ENCODE measurements at places on chromosomes 16 and 17.

- no peak for DNase-seq
Measured at GRCh38 chr16:62194828-62195227, 158.6 kb upstream of the CDH8 start.

DNA sequence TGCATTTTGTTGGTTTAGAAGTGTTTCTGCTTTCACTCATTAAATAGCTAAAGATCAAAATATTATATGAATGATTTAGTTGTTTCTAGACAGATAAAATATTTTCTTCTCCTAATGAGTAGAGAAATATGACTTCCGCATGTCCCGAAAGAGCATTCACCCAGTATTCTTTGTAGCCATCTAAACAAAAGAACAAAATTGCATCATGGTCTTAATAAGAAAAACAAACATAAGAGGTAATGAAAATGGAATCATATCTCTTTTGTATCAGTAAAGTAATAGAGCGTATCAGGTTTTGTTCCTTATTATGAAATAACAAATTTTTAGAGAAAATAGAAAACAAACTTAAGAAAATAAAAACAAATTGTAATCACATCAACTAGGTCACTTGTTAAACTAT is 16.1 kb upstream of the KCNJ2 start:
- no peak for DNase-seq

GRCh38 chr16:88477631-88478519 is 24.8 kb downstream of the ZFPM1 start:
- peak; percentile 58 for DNase-seq

GRCh38 chr17:29582254-29582765 is 7.1 kb downstream of the GIT1 start:
- DNase-seq, result no peak

GRCh38 chr16:83989300-83989699 is 21.3 kb downstream of the NECAB2 start:
- DNase-seq, result no peak

DNA sequence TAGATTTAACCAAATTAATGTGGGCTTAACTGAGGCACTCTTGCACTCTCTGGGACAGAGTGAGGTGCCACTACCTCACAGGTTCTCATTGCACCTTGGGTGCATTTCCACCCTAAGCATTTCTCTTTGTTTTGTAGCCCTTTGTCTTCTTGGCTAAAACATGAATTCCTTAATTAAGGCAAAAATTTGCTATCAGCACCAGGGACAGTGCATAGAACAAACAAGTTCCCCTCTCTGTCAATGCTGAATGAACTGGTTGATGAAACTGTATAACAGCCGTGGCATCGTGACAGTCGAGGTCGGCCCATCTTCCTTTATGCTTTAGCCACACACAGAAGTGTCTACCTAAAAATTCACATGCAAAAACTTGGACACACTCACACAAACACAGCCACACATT is 74.8 kb downstream of the HS3ST2 start:
- no peak for DNase-seq

GRCh38 chr17:74282587-74283370 is 8.7 kb downstream of the DNAI2 start:
- peak; percentile 78 for DNase-seq

DNA sequence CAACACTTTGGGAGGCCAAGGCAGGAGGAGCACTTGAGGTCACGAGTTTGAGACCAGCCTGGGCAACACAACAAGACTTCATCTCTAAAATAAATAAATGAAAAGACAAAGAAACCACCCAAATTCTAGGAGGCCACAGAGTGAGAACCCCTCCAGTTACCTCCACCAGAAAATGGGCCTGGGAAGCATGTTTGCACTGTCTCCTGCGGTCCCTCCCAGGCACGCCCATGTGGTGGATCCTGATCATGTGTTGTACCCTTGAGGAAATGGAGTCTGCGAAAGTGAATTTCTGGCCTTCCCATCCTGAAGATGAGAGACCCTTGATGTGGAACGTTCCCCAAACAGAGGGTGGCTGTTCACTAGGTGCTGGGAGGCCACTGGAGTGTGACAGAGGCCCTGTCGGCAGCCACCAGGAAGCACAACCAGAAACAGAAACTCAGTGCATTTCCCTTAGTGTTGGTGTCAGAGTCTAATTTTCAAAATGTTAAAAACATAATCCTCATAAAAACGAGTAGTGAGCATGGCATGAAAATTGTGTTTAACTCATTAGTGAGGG is 19.2 kb upstream of the USP22 start:
- DNase-seq, result no peak

DNA sequence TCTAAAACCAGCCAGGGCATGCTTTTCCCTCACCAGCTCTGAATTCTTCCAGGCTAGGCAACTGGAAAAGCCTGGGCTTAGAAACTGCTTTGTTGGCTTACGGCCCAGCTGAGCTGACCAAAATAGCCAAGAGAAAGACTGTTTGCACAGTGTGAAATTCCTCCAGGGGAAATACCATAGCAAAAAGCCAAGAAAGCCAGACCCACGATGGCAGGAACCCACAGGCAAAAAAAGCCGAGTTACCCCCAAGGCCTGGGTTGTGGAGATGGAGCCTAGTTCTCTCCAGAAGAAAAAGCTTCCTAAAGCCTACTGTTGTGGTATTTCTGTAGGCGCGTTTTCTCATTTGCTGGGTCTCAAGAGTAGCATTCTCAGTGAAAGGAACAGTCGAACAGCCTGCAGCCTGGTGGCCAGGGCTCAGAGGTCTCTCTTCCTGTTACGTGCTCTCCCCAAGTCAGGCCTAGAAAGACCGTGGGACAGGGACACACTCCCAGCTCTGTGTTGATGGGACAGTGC is 9.2 kb downstream of the SP2 start:
- no peak for DNase-seq

- DNase-seq, result no peak
Measured at GRCh38 chr16:87063543-87063942, 253.6 kb downstream of the C16orf95 start.

GRCh38 chr17:32516450-32516849 is 29.7 kb downstream of the CDK5R1 start:
- DNase-seq, result no peak

DNA sequence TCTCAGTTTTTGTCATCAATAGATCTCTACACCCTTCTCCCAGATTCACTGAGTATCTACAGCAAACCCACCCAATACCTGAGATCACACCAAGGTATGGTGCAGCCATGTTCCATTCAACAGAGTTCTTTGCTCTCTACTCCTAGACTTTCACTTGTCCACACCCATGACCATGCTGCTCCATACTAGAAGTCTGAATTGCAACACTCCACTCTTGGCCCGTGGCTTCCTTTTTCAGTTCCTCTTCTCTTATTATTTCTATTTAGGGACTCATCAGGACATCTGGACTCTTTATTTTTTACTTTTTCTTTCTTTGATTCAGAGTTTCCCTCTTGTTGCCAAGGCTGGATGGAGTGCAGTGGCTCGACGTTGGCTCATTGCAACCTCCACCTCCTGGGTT is 37.1 kb downstream of the YWHAE start:
- no peak for DNase-seq

DNA sequence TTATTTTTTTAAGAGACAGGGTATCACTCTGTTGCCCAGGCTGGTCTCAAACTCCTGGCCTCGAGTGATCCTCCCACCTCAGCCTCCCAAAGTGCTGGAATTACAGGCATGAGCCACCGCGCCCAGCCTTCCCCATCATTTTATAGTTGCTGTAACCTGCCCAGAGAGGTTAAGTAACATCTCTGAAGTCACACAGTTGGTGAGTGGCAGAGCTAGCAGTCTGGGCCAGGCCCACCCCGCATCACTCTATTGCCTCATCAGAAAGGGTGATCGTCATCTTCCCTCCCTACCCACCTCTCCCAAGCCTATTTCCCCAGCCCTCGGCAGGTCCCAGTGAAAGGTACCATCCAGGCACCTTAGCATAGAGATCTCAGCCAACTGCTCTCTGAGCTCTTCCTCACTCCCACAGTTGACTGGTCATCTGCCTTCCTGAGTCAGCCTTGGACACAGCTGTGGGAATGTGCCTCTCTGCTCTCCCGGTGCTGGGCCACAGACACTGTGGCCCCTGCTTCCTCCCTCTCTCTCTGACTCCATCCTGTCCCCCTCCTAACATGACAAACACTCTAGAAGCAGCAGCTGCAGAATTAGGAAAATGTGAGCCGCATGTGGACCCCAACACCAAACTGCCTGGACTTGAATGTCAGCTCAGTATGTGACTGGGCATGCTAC is 57.1 kb downstream of the SCNN1B start:
- DNase-seq, result no peak

GRCh38 chr16:27453494-27453825 is 51.5 kb downstream of the IL21R start:
- DNase-seq, result no peak

DNA sequence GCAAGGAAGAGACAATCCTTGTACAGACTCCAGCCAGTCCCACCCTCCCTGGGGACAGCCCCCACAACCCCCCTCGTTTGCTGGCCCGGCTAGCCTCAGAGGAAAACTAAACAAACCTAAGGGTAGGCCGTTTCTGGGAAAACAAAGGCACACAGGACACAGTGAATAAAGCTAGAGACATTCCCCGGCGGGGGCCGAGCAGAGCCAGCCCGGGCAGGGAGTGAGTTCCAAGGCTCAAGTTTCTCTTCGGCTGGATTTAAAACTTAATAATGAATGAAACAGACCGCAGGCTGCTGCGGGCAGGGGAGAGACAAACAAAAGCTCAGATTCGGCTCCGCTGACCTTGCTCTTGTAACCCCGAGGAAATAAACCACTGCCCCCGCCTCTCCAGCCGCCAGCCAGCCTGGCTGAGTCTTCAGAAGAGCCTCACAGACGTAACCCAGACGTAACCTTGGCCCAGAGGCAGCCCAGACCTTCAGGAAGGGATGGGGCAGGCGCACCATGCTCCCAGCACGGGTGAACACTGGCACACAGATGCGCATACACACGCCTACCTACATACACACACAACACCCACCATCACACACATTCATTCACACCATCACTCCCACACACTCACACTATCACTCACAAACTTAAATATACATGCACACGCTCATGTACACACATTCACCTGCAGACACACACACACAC is 216.0 kb downstream of the ZNF423 start:
- no peak for DNase-seq

DNA sequence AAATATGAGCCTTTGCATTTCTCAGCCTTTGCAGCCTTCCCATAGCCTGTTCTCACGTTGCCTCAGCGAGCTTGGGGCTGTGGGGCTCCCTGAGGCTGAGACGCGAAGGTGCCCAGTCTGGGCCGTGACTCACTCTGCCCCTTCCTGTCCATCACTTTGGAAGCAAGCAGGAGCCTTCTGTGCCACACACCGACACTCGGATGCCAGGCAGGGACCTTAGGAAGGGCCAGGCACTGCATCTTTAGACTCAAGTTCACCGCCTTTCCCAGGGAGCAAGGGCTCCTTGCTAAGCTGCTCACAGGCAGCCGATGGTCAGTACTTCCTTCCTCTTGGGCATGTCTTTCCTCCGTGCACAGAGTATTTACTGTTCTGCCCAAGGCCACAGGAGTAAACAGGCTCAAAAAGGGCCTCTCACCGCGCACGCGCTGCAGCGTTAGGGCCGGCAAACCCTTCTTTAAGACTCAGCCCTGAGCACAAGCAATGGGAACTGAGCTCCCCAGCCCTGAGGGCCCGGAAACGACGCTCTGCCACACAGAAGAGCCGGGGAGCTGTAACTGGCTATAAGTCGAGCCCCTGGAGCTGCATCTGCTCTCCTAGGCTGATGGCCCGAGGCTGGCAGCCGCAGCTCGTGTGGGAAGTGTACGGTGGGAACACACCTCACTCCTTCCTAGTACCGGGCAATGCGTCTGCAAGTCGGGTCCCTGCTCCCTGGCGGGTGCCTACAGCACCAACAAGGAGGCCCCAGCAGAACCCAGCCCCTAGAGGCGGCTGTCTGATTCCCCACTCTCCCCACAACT is 7.2 kb downstream of the TIMM22 start:
- DNase-seq, result no peak

DNA sequence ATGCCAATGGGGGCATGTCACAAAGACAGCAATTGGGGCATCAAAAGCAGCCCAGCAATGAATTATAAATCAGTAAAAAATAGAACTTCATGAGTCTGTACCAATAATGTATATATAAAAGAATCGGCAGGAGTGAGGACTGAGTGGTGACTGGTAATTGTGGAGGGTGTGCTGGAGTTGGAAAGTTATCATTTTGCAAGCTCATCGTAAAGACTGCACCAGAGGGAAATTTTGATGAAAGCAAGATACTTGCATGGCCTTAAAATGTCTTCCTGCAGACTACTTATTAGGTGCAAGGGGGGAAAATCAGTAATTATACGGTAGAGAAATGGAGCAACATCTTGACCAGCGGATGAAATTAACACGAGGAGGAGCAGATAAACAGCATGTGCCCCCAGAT is 138.9 kb downstream of the AATF start:
- DNase-seq, result no peak

GRCh38 chr17:19996086-19996485 is 13.1 kb upstream of the SPECC1 start:
- DNase-seq, result no peak

- DNase-seq, result no peak
Measured at GRCh38 chr17:57135026-57135788, 50.2 kb downstream of the AKAP1 start.

- DNase-seq, result no peak
Measured at GRCh38 chr16:73002866-73003265, 45.1 kb downstream of the ZFHX3 start.

- DNase-seq, result no peak
Measured at GRCh38 chr17:72656130-72656763, 436.2 kb downstream of the SLC39A11 start.

GRCh38 chr16:72961115-72961832 is 86.7 kb downstream of the ZFHX3 start:
- DNase-seq, result no peak

DNA sequence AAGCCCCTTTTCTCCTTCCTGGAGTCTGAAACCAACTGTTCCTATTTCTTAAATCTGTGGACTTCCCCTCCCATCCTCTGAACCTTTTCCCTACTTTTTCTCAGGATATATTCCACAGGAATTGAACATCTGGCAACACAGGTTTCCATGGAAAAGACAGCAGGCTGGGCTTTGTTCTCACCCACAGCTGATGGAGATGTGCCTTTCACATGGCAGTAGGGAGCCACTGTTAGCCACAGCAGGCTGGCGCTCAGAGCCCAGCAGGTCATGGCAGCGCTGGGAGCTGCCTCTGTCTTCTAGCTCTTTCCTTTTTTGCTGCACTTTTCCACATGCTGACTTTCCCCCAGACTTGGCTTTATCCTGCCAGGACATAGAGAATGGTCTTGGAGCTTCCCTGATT is 116.4 kb upstream of the NLRP1 start:
- DNase-seq, result no peak

All from CD4-positive, alpha-beta T cell treated with Interferon alpha-2 for 1 hour (primary cell).